Stimulated activated CD4-positive, alpha-beta T cell treated with anti-CD3 and anti-CD28 coated beads, Interleukin-2, amount 100 ng/mL, for 24 hours (primary cell): ENCODE measurements at places on chromosomes 6 and 20.

DNA sequence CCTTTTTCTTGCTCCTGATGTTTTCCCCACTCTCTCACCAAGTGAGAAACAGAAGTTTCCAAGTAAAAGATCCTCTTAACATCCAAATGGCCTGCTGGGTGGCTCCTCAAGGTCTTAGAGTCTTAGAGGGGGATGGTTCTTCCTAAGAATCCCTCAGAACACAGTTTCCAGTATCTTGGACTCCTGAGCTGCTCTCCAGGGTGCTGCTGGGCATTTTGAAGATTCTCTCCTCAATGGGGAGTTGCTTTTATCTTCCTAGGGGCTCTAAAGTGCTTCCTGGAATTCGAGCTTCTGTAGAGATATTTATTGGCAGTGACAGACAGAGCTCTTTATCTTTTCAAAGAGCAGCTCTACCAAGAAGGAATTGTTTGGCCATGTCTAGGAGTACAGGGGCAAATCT, 70.8 kb upstream of the SLC35B3 start:
- no peak for DNase-seq

GRCh38 chr6:107957308-107957908, 600 bp downstream of the SEC63 start:
- DNase-seq = peak; percentile 69

DNA sequence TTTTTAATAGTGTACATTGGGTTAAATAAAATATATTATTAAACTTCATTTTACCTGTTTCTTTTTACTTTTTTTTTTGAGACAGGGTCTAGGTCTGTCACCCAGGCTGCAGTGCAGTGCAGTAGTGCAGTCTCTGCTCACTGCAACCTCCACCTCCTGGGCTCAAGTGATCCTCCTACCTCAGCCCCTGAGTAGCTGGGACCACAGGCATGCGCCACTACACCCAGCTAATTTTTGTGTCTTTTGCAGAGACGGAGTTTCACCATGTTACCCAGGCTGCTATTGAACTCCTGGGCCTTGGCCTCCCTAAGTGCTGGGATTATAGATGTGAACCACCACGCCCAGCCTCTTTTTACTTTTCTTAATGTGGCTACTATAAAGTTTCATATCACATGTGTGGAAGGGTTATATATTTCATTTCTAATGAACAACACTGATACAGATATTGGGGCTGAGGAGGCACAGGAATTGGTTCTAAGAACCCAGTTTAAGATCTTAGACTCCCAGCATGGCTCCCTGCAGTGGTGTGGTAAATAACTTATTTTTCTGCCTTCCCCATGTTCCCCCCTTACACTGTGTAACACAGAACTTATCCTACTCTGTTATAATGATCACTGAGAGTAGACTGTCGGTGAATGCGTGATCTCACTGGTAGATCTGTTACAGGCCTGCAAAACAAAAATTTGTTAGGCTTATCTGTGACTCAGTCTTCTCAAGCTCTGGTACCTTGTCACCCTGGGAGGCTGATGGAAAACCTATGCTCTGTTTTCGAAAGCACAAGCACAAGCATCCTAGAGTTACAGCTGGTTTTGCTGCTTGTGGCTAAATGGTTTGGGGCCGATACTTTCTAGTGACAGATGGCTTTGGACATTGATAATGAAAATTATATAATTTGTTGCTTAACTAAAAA, 5.8 kb upstream of the ATXN1 start:
- DNase-seq = no peak

- no peak for DNase-seq
Observed at GRCh38 chr6:7311917-7312615, 933 bp downstream of the SSR1 start.

DNA sequence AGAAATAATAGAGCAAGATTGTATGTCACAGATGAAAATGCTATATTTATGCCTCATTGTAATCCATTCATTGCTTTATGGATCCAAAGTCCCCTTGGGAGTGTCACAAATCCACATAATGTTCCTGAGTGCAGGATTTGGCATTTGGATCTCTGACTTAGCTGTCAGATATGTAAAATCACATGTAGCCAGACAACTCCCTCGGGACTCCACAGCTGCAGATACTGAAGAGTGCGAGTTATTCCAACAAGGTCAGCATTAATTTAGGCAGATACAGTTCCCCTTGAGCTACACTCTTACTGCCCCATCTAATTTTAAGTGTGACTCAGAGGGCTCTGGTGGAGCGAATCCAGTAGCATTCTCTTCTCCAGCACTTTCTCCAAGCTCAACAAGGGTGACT, 433.2 kb downstream of the CD83 start:
- DNase-seq = no peak

- no peak for DNase-seq
Observed at GRCh38 chr20:17735206-17735804, 35.5 kb downstream of the BANF2 start.

DNA sequence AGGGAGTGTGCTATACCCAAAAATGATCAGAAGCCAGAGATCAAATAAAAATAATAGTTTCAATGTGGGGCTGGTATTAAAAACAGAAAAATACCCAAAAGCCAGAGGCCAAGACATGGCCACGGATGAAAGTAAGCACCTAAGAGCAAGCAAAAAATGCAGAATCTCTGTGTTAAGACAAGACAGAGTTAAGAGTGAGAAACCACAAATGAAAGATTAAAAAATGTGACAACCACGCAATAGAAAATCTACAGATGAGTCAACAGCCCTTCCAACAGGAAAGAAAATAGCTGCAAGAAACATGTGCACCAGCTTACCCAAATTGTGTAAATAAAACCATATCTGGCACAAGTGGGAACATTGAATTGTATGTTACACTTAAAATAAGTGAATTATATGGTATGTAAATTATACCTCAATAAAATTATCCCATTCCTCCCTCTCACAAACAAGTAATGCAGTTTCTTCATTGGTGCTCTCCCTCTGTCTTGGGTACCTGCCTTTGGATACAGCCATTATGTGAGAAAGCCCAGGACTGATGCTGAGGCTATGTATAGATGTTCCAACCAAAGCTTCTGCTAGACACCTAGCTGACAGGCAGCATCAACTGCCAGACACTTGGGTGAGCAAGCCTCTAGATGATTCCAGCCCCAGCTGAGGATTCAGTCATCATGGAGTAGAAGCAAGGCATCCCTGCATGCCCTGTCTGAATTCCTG, 55.3 kb upstream of the UFL1 start:
- no peak for DNase-seq

- no peak for DNase-seq
Observed at GRCh38 chr6:124190256-124190655, 386.6 kb downstream of the NKAIN2 start.

DNA sequence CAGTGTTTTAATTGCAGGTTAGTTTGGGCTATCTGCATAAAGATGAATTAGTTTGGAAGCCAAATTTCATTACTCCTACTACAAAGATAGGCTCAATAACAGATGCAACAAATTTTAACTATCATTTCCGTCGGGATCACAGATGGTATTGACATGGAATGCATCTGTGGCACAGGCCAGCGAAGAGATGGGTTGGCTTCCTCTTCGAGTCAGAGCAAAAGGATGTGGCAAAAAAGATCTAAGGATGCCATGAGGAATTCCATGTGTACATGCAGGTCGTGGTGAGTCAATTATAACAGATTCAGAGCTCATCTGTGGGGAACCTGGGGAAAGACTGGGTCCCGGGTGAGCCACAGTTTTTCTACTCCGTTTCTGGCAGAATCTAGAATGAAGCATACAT, 83.0 kb upstream of the CITED2 start:
- DNase-seq = no peak

DNA sequence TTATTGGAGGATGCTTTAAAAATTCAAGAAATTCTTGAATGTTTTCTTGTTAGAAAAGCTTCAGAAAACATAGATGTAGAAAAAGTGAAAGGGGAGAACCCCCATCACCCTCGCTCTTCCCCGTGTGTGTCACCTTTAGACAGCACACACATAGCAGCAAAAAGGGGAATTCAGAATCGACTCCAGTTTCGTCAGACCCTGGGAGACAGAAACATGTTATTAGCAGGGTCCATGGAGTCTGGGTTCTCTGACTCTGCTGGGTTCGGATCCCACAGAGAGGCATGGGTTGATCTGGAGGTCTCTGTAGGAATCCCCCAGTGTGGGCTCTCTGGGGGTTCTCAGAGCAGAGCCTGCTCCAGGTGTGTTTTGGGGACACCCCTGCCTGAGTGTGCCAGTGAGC, 43.7 kb downstream of the ARHGAP40 start:
- no peak for DNase-seq

GRCh38 chr6:39224523-39225182, 4.6 kb downstream of the KCNK5 start:
- no peak for DNase-seq

GRCh38 chr20:30168025-30168799, 1089.3 kb upstream of the DEFB115 start:
- peak; percentile 20 for DNase-seq

GRCh38 chr20:47315339-47316056, 41.0 kb downstream of the ZMYND8 start:
- no peak for DNase-seq

- no peak for DNase-seq
Observed at GRCh38 chr20:33014336-33015113, 7.0 kb downstream of the BPIFB2 start.

DNA sequence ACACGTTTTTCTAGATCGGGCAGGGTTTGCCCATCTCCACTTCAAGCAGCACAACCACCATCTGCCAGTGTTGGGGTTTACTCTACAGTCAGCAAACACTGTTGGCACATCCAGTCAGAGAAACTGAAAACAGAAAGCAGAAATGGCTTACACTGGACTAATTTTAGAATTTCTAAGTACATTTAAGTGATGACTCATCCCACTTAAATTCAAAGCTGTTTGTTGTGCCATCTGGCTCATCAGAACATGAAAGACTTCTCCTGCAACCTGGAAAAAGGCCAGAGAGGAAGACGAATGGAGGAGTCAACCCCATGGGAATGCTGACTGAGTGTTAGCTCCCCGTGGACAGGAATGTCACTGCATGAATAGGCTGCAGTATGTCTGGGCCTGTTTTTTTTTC, 21.8 kb downstream of the FAM209B start:
- DNase-seq = no peak

GRCh38 chr6:139474145-139475108, 100.0 kb upstream of the CITED2 start:
- DNase-seq = no peak

DNA sequence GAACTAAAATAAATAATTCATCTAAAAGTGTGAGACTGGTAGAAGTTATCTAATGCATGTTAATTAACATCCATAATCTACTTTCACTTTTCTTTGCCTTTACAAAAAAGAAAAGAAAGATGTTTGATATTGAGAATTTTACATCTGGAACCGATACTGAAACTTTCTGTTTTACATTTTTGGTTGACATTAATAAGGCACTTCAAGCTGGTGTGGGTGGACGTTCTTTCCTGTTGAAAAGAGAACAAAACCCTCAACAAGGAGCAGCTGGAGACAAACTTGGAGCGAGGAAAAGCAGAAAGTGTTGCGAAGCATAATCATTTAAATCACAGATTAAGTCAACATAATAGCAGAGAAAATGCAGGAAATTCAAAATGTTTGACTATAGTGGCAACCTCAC, 575.2 kb upstream of the ADGRB3 start:
- no peak for DNase-seq

DNA sequence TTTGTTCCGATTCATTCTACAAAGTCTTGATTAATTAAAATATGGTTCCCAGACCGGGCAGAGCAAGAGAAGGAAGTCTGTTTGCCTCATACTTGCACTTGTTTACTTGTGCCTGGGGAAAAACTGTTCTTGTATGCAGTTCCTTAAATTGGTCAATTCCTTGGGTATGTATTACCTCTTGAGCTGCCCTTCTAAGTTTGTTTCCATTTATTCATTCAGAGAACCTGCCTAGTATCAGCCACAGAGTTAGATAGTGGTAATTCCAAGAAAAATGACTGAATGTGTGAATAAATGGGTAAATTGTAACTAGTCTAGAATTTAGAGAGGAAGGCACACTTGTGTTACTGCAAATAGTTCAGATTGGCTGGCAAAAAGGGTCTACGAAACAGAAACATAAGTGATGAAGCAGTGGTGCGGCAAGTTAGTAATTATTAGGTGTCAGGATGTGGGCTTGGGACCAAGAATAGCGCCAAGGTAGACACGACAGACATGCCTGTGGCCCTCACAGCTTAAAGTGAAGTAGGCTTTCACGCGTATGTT, 525 bp upstream of the MAK start:
- peak; percentile 23 for DNase-seq

- no peak for DNase-seq
Observed at GRCh38 chr6:126086560-126086959, 100.2 kb downstream of the TRMT11 start.

DNA sequence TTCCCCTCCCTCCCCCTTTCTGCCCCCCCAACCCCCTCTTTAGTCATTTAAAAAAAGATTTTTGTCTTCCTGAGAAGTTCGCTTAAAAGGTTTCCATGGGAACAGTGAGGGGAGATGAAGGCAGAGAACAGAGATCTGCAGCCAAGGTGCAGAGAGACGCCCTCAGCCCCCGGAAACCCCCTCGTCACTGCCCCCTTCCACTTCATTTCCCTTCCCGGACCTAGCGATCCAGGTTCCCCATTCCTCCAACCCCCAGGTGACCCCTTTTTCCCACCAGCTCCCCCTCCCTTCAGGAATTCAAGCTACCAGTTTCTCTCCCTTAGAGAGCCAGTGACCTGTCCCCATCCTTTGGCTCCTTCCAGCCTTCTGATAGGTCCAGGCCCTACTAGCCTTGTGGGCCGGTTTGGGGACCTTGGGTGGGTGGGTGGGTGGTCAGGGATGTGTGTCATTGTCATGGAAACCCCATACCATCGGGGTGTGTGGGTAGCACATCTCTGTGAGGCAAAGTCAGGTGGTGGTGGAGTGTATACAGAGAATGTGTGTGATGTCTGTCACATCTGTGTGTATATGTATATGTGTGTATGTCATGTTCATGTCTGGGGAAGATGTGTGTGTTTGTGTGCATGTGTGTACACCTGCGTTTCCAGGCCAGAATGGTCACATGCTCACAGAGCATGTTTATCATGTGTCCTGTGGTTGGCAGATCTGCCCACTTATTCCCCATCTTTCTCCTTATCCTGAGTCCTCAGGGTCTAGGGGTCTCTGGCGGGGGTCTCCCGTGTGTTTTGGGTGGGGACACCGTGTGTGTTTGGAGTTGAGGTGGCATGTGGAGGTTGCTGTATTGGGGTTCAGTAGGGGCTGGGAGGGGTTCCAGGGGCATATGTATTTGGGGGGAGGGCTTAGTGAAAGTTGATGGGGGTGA, 7.0 kb downstream of the SYNGAP1 start:
- no peak for DNase-seq

- DNase-seq = no peak
Observed at GRCh38 chr6:145648149-145648548, 87.2 kb downstream of the EPM2A start.

- DNase-seq = no peak
Observed at GRCh38 chr6:13260831-13261230, 67.5 kb downstream of the TBC1D7 start.

DNA sequence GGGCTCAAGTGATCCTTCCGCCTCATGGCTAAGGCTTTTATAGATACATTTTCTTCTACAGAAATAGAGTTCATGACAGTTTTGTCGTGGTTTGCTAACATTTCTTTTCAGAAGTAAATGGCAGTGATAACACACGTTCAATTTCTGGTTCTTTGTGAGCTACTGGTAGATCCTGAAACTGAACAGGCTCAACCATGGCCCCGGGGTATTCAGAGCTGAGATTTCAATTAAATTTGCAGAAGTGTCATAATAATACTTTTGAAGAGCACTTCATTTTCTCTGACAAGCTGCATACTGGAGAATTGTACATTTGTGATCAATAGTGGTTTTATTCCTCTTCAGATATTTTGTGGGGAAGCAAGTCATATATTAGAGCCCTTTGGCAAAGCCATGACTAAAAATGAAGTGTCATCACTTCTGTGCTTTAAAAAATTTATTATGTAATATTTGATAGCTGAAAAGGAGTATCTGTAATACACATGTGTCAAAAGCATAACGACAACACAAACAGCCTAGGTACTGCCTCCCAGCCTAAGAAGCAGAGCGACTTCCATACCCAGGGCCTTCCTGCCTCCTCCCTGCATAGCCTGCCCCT, 84.3 kb upstream of the SCP2D1 start:
- DNase-seq = no peak
